ENCODE measurements at places on chromosomes 3 and 15.

- no peaks in the 10 kb centered on the region for H3K4me1 ChIP-seq
- no peak overlapping the region for H3K27ac ChIP-seq
- peak; percentile 3 for DNase-seq
- no peak overlapping the region for H3K4me3 ChIP-seq
- H3K27me3 ChIP-seq = peaks cover 1% of the 10 kb centered on the region
- H3K36me3 ChIP-seq = no peaks in the 10 kb centered on the region
These were observed 74.0 kb upstream of the MANF start for GRCh38 chr3:51311055-51311454.

GRCh38 chr3:31978553-31978952 is 2.5 kb downstream of the OSBPL10 start:
- no peaks in the 10 kb centered on the region for H3K36me3 ChIP-seq
- peaks cover 15% of the 10 kb centered on the region for H3K27me3 ChIP-seq
- no peak for DNase-seq

GRCh38 chr3:10526366-10526765 is 21.0 kb upstream of the ATP2B2 start:
- H3K36me3 ChIP-seq = no peaks in the 10 kb centered on the region
- peaks cover 18% of the 10 kb centered on the region for H3K27me3 ChIP-seq
- no peak overlapping the region for H3K27ac ChIP-seq
- H3K4me1 ChIP-seq = no peaks in the 10 kb centered on the region

GRCh38 chr3:19065027-19065426 is 83.3 kb upstream of the KCNH8 start:
- H3K4me3 ChIP-seq = no peak overlapping the region
- H3K27ac ChIP-seq = no peak overlapping the region
- no peaks in the 10 kb centered on the region for H3K27me3 ChIP-seq
- no peaks in the 10 kb centered on the region for H3K36me3 ChIP-seq
- no peaks in the 10 kb centered on the region for H3K4me1 ChIP-seq

GRCh38 chr15:93035953-93036810 is 52.8 kb downstream of the RGMA start:
- H3K4me1 ChIP-seq = peaks cover 7% of the 10 kb centered on the region
- peaks cover 2% of the 10 kb centered on the region for H3K27me3 ChIP-seq
- DNase-seq = peak; percentile 55
- peak overlapping the region; percentile 31 for H3K4me3 ChIP-seq

GRCh38 chr15:49423901-49424550 is 984 bp downstream of the FGF7 start:
- DNase-seq = no peak
- no peaks in the 10 kb centered on the region for H3K36me3 ChIP-seq
- peaks cover 4% of the 10 kb centered on the region for H3K27me3 ChIP-seq
- peaks cover 4% of the 10 kb centered on the region for H3K4me1 ChIP-seq
- H3K27ac ChIP-seq = no peak overlapping the region
- H3K4me3 ChIP-seq = no peak overlapping the region

DNA sequence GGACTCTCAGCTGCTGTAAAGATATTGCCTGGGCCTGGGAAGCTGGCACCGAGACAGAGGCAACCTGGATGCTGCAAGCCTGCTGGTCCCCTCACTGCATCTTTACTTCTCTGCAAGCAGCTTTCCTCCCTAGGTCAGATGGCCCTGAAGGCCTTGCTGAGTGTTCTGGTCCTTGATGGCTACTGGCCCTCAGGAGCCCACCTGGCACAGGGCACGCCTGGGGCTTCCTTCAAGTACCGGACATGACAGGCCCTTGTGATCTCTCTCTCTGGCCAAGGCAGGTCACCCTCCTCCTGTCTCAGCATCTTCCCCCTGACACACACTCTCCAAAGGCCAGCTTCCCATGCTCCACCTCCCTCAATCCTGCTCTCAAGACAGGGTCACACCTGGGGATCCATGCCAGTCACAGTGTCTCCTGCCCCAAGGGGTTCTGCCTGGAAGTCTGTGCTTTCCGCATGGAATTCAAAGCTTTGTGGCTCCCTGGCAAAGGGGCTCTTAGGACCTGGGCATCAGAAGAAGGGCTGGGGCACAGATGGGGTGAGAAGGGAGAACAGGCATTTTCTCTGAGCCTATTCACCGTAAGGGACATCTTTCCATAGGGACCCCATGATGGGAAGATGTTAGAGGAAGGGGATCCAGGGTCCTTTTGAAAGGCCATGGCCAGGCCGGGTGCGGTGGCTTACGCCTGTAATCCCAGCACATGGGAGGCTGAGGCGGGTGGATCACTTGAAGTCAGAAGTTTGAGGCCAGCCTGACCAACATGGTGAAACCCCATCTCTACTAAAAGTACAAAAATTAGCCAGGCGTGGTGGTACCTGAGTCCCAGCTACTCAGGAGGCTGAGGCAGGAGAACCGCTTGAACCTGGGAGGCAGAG is 4.7 kb upstream of the PAQR5 start:
- H3K4me3 ChIP-seq = no peak overlapping the region
- no peak overlapping the region for H3K27ac ChIP-seq
- no peak for DNase-seq
- H3K4me1 ChIP-seq = peaks cover 1% of the 10 kb centered on the region
- H3K36me3 ChIP-seq = no peaks in the 10 kb centered on the region

GRCh38 chr3:135449046-135449445 is 516.5 kb upstream of the PPP2R3A start:
- H3K4me3 ChIP-seq = no peak overlapping the region
- no peak overlapping the region for H3K27ac ChIP-seq
- H3K27me3 ChIP-seq = peaks cover 2% of the 10 kb centered on the region
- H3K4me1 ChIP-seq = no peaks in the 10 kb centered on the region

GRCh38 chr15:31034152-31034551 is 42.7 kb upstream of the MTMR10 start:
- no peak for DNase-seq
- no peak overlapping the region for H3K4me3 ChIP-seq
- no peaks in the 10 kb centered on the region for H3K36me3 ChIP-seq

DNA sequence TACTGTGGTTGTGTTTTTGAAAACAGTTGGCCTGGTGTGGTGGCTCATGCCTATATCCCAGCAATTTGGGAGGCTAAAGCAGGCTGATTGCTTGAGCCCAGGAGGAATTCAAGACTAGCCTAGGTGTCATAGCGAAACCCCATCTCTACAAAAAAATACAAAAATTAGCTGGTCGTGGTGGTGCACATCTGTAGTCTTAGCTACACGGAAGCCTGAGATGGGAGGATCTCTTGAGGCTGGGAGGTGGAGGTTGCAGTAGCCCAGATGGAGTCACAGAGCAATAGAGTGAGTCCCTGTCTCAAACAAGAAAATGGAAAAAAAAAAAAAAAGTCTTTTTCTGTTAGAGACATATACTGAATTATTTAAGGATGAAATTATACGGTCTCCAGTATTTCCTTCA is 14.7 kb upstream of the LRRFIP2 start:
- no peak overlapping the region for H3K4me3 ChIP-seq
- no peaks in the 10 kb centered on the region for H3K36me3 ChIP-seq
- DNase-seq = no peak

- H3K36me3 ChIP-seq = no peaks in the 10 kb centered on the region
- H3K27ac ChIP-seq = no peak overlapping the region
- no peak overlapping the region for H3K4me3 ChIP-seq
- H3K4me1 ChIP-seq = no peaks in the 10 kb centered on the region
- no peak for DNase-seq
- H3K27me3 ChIP-seq = peaks cover 10% of the 10 kb centered on the region
These were observed 38.7 kb downstream of the C3orf38 start for GRCh38 chr3:88188436-88188835.

- no peaks in the 10 kb centered on the region for H3K36me3 ChIP-seq
- DNase-seq = no peak
- H3K4me3 ChIP-seq = no peak overlapping the region
- H3K27ac ChIP-seq = no peak overlapping the region
- no peaks in the 10 kb centered on the region for H3K27me3 ChIP-seq
- no peaks in the 10 kb centered on the region for H3K4me1 ChIP-seq
These were observed 245.1 kb downstream of the MAGI1 start for GRCh38 chr3:65793495-65794200.

DNA sequence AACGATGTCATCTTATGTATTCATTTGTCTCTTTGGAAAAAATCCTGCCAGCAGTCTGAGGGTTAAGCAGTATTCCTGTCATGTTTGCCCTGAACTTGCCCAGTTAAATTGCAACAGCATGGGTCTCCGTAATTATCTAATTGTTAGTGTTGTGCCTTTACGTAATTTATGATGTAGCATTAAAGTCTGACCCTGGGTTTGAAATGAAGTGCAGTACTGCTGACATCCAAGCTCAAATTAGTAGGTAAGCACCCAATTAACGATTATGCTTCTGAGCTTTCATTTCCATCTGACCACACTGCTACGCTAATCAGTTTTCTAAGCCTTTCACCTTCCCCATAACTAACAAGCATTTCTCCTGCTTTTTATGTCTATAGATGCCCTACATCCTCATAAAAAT is 241.8 kb downstream of the ARRDC4 start:
- H3K4me3 ChIP-seq = no peak overlapping the region
- DNase-seq = no peak
- peaks cover 2% of the 10 kb centered on the region for H3K27me3 ChIP-seq
- no peak overlapping the region for H3K27ac ChIP-seq

DNA sequence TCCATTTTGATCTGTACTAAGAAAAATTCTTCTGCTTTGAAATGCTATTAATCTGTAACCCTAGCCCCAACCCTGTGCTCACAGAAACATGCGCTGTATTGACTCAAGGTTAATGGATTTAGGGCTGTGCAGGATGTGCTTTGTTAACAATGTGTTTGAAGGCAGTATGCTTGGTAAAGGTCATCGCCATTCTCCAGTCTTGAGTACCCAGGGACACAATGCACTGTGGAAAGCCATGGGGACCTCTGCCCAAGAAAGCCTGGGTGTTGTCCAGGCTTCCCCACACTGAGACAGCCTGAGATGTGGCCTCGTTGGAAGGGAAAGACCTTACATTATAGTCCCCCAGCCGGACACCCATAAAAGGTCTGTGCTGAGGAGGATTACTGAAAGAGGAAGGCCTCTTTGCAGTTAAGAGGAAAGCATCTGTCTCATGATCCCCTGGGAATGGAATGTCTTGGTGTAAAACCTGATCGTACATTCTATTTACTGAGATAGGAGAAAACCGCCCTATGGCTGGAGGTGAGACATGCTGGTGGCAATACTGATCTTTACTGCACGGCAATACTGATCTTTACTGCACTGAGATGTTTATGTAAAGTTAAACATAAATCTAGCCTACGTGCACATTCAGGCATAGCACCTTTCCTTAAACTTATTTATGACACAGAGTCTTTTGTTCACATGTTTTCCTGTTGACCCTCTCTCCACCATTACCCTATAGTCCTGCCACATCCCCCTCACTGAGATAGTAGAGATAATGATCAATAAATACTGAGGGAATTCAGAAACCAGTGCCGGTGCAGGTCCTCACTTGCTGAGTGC is 6.3 kb downstream of the PIGZ start:
- H3K4me3 ChIP-seq = no peak overlapping the region
- DNase-seq = no peak
- H3K4me1 ChIP-seq = no peaks in the 10 kb centered on the region
- H3K27me3 ChIP-seq = peaks cover 1% of the 10 kb centered on the region
- H3K27ac ChIP-seq = no peak overlapping the region
- no peaks in the 10 kb centered on the region for H3K36me3 ChIP-seq

GRCh38 chr15:89652666-89653065 is 2.6 kb downstream of the KIF7 start:
- H3K27me3 ChIP-seq = no peaks in the 10 kb centered on the region
- no peak overlapping the region for H3K4me3 ChIP-seq
- H3K27ac ChIP-seq = no peak overlapping the region
